ENCODE measurements at places on chromosomes 1 and 21.

GRCh38 chr1:230285351-230285750 lies 140.8 kb downstream of the PGBD5 start:
- DNase-seq, result no peak

GRCh38 chr1:215651867-215652266 lies 84.8 kb downstream of the KCTD3 start:
- DNase-seq, result no peak

DNA sequence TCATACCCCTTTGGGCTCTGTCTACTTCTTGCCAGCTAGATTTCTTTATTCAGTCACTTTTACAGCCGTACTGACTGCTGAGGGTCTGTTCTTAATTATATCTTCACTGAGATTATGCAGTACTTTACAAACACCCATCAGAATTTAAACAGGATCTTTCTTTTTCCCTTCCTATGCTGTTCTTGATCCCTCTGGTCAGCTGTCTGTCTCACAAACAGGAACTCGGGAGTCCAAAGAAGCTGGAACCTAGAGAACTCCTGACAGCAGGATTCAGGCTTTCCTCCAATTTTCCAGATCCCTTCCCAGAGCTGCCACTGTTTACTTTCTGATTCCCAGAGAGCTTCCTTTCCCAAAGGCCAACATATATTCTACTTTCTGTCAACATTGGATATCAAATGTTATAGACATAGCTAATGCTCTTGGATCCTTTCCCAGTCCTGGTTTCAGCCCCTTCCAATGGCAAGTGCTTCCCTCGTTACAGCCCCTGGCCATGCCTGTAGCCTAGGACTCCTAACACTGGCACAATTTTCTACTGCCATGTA lies 59.5 kb downstream of the ATP2B4 start:
- DNase-seq, result no peak

DNA sequence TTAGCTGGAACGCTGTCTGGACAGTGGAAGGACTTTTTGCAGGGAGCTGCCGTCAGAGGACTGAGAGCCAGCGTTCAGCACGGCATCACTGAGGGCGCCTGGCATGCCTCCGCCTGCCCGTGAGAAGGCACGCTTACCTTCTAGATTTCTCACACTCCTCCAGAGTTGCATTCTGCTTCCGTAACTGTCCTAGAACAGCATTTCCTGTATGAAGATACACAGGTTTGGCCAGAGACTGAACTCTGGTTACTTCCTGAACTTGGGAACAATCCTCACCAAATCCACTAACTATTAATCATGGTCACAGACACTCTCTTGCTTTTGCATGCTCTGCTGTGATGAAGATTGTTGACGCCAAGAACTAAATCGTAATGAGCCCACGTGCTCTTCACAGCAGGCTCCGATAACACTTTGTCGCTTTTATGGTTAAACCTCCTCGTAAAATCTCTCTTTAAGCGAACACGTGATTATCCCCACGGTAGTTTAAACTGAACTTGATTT lies 93.5 kb downstream of the KIF26B start:
- no peak for DNase-seq

DNA sequence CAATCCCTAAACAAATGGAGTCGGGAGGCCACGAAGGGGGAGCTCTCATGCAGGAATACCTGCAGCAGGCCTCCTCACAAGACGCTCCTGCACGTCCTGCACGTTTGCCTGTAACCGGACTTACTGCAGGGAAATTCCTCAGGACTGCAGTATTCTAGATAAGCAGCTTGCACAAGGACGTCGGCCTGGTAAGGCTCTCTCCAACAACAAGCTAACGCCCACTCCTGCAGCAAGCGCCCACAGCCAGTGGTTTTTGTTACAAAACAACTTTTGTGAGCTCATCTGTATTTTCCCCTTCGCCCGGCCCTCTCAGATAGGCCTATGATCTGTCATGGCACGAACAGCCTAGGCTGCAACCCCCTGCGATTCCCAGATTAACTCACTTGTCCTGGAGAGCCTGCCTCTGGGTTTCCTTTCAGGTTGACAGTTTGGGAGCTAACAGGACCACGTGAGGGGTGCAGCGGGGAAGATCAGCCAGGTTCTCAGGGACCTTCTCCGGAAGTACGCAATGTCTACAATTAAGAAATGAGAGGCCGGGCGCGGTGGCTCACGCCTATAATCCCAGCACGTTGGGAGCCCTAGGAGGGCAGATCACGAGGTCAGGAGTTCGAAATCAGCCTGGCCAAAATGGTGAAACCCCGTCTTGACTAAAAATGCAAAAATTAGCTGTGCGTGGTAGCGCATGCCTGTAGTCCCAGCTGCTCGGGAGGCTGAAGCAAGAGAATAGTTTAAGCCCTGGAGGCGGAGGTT lies 921 bp upstream of the MIB2 start:
- no peak for DNase-seq

DNA sequence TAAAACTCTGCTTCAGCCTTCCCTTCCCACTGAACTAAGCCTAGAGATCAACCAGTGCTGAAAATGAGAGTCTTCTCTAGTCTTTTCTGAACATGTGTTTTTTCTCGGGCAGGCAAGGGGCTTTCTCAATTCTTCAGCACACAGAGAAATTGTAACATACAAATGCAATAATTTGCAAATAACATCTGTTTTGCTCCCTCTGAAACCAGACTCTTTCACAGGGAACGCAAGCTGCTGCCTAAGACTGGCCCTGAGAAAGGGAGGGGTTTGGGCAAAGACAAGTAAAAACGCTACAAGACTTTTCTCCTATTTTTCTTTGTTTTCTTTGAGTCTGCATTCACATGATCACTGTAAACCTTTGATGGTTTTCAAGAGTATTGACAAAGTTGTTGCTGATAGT lies 39.6 kb upstream of the VN1R5 start:
- no peak for DNase-seq

DNA sequence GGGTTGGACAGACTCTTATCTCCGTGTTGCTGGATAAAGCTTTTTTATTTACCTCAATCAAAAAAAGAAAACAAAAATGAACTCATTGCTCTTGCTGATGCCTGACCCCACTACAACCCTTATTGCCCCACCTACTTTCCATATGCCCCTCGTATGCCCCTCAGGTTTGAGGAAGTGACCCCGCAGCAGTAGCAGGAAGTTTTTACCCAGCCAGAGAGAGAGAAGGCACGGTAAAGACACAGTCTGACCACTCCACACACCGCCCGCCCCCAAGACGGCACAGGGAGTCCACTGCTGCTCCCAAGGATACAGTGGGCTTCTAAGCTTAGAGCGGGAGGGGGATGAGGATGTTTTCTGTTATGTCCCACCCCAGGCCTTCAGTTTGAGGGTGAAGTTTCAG lies 9.8 kb downstream of the PLEKHO1 start:
- no peak for DNase-seq

DNA sequence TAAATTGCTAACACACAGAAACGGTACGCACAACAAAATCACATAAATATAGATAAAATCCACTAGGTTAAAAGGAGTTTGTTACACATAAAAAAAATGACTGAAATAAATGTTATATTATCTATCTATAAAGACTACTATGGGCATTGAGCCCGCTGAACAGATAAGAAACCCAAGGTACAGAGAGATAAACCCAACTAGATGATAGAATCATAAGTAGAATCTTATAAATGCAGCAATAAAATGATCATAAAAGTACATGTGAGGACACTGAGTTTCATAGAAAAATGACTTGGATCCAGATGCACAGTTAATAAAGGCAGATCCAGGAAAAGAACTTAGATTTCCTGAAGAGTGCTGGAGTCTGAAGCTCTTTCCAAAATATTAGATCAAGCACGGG lies 128.7 kb downstream of the RGS7 start:
- DNase-seq, result no peak

- no peak for DNase-seq
These were observed 166.3 kb downstream of the TBX15 start for GRCh38 chr1:118821801-118822200.

All from SHP77 treated with DMSO at 0.1 percent for 48 hours (cell line).